ENCODE measurements at places on chromosomes 3 and 15. TPM values are rescaled to one million over a fixed set of nuclear protein-coding genes. Genes with fewer than 3 reads are reported as not detected.

DNA sequence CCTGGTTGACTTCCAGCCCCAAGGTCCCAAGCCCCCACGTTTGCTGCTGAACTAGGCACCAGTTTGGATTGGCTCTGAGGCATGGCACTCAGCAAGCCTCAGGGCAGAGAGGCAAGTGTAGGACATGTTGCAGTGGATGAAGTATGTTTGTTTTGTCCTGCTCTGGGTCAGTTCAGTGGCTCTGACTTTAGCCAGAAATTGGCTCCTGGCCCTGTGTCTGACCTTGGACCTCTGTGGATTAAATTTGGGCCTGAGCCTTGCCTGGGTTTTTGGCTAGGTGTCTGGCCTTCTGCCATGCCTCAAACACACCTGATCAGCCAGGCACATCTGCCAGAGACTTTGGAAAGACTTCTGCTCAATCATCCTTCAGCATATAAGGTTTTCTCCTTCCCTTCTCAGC lies 3.6 kb upstream of the MRAS start:
- DNase-seq = no peak

The TBC1D5 gene
- total RNA-seq = 74.6 TPM

GRCh38 chr3:140092848-140093536 lies 158.0 kb downstream of the CLSTN2 start:
- no peak for DNase-seq

DNA sequence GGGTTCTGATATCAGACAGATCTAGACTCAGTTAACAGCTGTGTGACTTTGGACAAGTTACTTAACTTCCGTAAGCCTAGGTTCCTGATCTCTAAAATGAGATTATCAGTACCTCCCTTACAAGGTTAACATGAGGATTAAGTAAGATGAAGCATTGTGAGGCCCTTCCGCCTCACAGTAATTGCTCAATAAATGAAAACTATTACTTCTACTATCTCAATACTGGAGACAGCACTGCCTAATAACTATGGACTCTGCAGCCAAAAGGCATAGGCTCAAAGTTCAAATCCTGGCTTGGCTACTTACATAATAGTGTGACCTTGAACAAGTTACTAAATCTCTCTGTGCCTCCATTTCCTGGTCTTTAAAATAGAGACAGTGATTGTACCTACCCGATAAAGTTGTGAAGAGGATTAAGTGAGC lies 82.0 kb upstream of the ATP11B start:
- DNase-seq = no peak

- no peak for DNase-seq
These were observed 55.0 kb downstream of the ATP2C1 start for GRCh38 chr3:130948929-130949328.

GRCh38 chr15:79608066-79608864 lies 176.1 kb downstream of the MINAR1 start:
- no peak for DNase-seq

- DNase-seq = no peak
These were observed 446.9 kb downstream of the EDEM1 start for GRCh38 chr3:5634411-5634810.

- no peak for DNase-seq
These were observed 24.5 kb downstream of the PDE8A start for GRCh38 chr15:85006201-85006600.

GRCh38 chr3:50167069-50167840 lies 12.1 kb downstream of the SEMA3F start:
- no peak for DNase-seq

The SACM1L gene
- total RNA-seq = 77.1 TPM

The RGMA gene
- total RNA-seq = 4.1 TPM

GRCh38 chr15:72117486-72118016 lies 399 bp downstream of the MYO9A start:
- DNase-seq = peak; percentile 94

DNA sequence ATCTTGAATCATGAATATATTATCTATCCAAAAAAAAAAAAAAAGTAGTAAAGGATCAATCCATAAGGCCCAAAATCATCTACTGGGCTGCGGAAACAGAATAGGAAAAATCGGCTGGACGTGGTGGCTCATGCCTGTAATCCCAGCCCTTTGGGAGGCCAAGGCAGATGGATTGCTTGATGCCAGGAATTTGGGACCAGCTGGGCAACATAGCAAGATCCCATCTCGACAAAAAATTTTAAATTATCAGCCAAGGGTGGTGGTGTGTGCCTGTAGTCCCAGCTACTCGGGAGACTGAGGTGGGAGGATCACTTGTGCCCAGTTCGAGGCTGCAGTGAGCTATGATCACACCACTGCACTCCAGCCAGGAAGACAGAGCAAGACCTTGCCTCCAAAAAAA lies 6.1 kb upstream of the DVL3 start:
- DNase-seq = no peak

GRCh38 chr3:33940736-33941135 lies 142.3 kb downstream of the PDCD6IP start:
- no peak for DNase-seq

DNA sequence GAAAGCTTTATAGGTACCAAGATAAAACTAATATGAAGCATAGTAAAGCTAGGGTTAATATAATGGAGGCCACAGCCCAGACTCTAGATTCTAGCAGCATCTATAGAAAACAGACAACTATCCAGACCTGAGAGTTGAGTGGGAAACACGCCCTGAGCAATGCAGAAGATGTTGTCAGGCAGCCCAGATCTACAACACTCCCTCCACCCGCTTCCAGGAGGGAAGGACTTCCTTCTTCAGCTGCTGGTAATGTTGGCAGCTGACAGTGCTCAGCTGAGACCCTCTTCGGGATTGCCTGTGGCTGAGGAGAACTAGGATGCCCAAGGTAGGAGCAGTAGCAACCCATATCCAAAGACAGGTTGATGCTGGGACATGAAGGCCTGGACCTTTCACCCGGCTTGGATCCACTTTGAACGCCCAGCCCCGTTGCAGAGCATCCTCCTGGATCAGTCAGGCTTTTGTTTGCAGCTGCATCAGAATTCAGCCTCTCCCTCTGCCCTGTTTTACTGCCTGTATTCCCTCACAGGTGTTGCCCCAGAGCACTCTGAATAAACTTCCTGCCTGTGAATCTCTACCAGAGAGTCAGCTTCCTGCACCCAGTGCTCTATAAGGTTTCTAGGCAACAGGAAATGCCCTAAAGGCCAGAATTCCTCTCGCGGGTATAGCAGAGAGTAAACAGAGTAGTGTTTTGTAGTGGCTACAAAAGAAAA lies 174.7 kb upstream of the IL12A start:
- DNase-seq = no peak

DNA sequence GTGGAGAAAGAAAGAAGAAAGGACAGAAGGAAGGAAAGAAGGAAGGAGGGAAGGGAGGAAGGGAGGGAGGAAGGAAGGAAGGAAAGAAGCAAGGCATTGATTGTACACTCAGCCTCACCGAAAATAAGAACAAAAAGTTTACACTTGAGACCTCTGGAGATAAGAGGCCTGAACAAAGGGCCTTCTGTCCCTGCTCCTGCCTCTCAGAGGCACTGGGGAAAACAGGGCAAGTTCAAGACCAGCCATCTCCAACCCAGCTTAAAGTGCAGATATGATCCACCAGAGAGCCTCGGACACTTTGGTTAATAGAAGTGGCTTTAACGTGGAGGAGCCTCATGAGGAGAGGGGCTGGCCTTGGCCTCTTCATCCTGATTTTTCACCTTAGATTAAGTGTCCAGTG lies 582.9 kb upstream of the PPP2R3A start:
- no peak for DNase-seq

The TMEM207 gene
- total RNA-seq = not detected

DNA sequence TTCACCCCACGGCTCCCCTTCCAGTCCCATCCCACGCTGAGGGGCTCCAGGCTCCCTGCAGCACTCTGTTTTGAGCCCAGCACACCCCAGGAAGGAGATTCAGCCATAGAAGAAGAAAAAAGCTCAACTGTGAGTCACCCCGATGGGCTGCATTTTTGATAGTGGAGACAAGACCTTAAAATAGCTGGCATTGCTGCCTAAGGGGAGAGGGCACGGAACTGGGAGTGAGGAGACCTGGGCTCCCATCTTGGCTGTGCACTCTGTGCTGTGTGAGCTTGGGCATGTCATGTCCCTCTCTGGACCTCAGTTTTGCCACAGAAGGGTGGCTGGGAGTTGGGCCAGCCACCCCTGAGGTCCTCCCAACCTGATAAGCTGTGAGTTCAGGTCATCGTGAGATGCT lies 57.2 kb upstream of the SMAD6 start:
- no peak for DNase-seq

The KNG1 gene
- total RNA-seq = 0.14 TPM
